ENCODE measurements at places on chromosomes 4 and X. TPM values are rescaled to one million over a fixed set of nuclear protein-coding genes. Genes with fewer than 3 reads are reported as not detected.

Gene NHS
- 0.54 TPM for total RNA-seq

- no peak for DNase-seq
These were observed 995.1 kb upstream of the INTU start for GRCh38 chr4:126637706-126638105.

DNA sequence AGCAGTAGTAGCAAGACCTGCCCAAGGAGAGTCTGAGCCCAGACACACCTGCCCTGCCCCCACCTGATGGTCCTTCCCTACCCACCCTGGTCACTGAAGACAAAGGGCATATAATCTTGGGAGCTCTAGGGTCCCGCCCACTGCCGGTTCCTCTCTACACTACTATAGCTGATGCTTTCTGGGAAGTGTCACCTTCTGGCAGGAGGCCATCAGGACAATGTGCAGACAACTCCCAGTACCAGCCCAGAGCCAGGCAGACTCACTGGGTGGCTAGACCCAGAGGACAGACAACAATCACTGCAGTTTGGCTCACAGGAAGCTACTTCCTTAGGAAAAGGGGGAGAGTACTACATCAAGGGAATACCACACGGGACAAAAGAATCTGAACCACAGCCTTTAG lies 312.7 kb downstream of the SPRY1 start:
- no peak for DNase-seq

DNA sequence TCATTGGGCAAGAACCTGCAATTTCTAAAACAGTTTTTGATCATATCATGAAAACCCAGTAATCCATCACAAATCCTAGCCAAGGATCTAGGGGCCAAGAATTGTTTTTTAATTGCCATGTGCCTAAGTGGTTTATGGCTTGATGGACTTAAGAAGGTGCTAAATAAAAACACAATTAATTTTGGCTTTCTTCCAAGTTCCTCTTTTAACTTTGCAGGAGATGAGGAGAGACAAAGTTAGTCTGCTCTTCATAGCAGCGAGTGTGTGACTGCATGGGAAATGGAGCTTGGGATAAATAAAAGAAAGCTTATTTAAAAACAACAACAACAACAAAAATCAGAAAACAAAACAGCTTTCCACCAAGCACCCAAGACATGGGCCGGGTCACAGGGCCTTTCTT lies 41.4 kb downstream of the ARHGEF9 start:
- no peak for DNase-seq

Measured in activated CD4-positive, alpha-beta T cell treated with anti-CD3 and anti-CD28 coated beads, Interleukin-2, amount 10 ng/mL, durations not matched to agents 7 days and 5 days (primary cell).